Esophagus squamous epithelium (tissue), 5 donors: ENCODE measurements at places on chromosomes 4 and X.

DNA sequence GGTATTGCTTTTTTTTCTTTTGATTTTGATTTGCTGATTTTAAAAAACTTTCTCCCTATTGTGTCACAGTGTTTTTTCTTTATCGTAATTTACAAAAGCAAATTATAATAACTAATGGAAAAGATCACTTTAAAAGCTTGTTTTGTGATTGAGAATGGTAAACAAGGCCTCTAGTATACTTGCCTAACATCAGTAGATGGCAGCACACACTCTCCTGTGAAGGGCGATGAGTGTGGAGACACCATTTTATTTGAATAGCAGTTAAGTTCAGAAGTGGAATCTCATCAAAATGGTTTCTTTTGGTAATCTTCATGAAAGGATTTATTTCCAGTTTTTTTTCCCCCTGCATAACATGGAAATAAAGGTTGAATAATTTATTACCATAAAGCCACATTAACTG lies 72.3 kb downstream of the PAK3 start:
- DNase-seq = no peak

GRCh38 chrX:50988649-50989048 lies 78.1 kb downstream of the BMP15 start:
- no peak for DNase-seq

GRCh38 chrX:110267874-110268273 lies 50.0 kb downstream of the AMMECR1 start:
- DNase-seq = no peak

- DNase-seq = no peak
Observed at GRCh38 chrX:13747836-13748235, 13.3 kb downstream of the OFD1 start.

DNA sequence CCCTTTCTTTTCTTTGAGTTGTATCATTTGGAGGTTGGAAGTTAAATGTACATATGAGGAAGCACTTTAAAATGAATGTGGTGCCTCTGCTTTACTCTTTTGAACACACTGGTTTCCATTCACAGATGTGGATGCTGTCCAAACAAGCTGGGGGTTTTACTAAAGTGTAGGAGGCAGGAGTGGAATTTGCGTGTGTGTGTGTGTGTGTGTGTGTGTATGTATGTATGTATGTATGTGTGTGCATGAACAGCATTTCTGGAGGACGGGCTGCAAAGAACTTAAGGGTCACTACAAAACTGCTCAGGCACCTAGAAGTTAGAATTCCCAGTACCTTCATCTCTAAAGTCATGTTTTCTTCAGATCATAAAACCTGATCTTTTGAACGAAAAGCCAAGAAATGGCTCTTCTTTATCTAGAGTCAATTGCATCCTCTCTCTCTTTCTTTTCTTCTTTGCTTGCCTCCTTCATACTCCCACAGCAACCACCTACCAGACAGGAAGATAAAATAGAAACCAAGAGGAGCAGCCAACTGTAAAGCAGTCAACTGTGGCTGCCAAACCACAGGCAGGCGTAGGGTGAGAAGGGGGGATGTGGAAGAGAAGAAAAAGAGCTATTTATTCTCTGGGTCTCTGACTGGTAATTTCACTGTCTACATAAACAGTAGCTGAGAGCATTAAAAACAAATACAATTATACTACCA lies 177.0 kb upstream of the RASGEF1B start:
- DNase-seq = no peak
